ENCODE measurements at places on chromosomes 7 and 10. TPM values are rescaled to one million over a fixed set of nuclear protein-coding genes. Genes with fewer than 3 reads are reported as not detected.

- H3K27me3 ChIP-seq = no peaks in the 10 kb centered on the region
- no peaks in the 10 kb centered on the region for H3K4me1 ChIP-seq
- H3K4me3 ChIP-seq = no peak overlapping the region
- H3K27ac ChIP-seq = no peak overlapping the region
Observed at GRCh38 chr7:154770361-154770760, 232.6 kb downstream of the PAXIP1 start.

- H3K4me3 ChIP-seq = no peak overlapping the region
- H3K4me1 ChIP-seq = no peaks in the 10 kb centered on the region
- no peak overlapping the region for H3K27ac ChIP-seq
- H3K27me3 ChIP-seq = no peaks in the 10 kb centered on the region
- no peaks in the 10 kb centered on the region for H3K36me3 ChIP-seq
Observed at GRCh38 chr7:101531726-101532357, 97.3 kb downstream of the MYL10 start.

DNA sequence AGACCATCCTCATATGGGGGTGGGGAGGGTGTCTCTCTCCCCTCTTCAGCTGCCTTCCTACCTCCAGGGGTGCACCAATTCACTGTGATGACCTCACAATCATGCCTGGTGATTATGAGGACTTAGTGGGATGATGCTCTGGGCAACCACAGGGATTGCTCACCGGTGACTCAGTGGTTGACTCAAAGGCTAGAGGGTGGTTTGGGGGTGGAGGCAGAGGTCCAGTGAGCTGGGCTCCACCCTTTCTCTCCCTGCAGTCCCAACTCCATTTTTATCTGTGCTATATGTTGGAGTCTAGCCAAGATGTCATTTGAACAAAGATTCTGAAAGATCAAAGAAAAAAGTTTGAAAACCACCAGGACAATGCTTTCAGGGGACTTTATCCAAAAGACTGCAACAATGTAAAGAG, 286.9 kb downstream of the KCNMA1 start:
- H3K4me3 ChIP-seq = no peak overlapping the region
- no peaks in the 10 kb centered on the region for H3K27me3 ChIP-seq
- no peak overlapping the region for H3K27ac ChIP-seq
- peaks cover 2% of the 10 kb centered on the region for H3K4me1 ChIP-seq

DNA sequence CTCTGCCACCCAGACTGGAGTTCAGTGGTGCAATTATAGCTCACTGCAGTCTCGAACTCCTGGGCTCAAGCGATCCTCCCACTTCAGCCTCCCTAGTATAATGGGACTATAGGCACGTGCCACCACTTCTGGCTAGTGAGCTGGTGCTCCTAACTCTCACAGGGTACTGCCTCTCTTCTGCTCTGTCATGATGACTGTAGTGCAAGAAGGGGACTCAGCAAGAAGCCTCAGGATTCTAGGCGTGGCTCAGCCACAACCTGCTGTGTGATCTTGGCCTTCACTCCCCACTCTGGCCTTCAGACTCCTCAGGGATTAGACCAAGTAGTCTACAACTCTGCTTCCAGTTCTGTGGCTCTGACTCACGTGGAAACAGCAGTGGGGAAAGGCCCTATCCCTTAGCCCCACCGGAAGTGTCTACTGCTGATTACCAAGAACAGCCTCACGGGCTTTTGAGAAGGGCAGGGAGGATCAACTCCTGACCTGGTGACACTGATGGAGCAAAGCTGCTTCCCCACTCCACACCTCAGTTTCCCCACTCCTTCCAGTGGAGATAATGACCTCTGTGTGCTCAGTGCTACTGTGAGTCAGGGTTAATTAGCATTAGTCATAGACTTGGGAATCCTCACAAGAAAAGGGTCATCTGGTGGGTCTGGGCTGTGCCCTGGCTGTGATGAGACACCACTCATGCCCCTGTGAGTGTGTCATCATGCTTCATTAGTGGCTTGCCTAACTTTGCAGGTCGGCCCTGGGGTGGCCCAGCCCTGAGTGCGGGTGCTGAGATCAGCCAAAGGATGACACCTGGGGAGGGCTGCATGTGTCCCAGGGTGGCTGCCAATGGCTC, 41.1 kb downstream of the ZC3HC1 start:
- no peak for DNase-seq
- H3K4me1 ChIP-seq = peaks cover 7% of the 10 kb centered on the region
- no peak overlapping the region for H3K4me3 ChIP-seq
- H3K27ac ChIP-seq = peak overlapping the region; percentile 76

DNA sequence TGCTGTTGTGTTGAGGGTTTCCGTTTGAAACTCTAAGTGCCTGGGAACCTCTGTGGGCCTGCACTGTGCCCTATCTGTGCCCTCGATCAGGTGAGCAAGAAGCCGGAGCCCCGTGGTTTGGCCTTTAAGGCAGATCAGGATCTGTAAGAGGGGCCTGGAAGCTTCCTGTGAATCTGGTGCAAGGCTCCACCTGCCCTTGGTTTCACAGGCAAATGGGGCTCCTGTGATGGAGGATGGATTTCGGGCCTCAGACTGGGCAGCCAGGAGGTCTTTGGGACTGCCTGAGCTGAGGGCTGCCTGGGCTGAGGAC, 21.6 kb downstream of the SCART1 start:
- no peaks in the 10 kb centered on the region for H3K36me3 ChIP-seq
- H3K4me1 ChIP-seq = peaks cover 24% of the 10 kb centered on the region
- peaks cover 4% of the 10 kb centered on the region for H3K27me3 ChIP-seq
- peak; percentile 27 for DNase-seq

The GIMAP6 gene
- total RNA-seq = 29.4 TPM

The BUB3 gene
- total RNA-seq = 194 TPM

- H3K27me3 ChIP-seq = no peaks in the 10 kb centered on the region
- H3K36me3 ChIP-seq = peaks cover 20% of the 10 kb centered on the region
- H3K4me1 ChIP-seq = peaks cover 10% of the 10 kb centered on the region
- no peak for DNase-seq
- H3K4me3 ChIP-seq = no peak overlapping the region
Observed at GRCh38 chr7:44793919-44794318, 2.6 kb upstream of the PPIA start.

GRCh38 chr7:21548491-21548890, 5.7 kb downstream of the DNAH11 start:
- H3K36me3 ChIP-seq = peaks cover 5% of the 10 kb centered on the region
- peaks cover 4% of the 10 kb centered on the region for H3K4me1 ChIP-seq
- DNase-seq = no peak
- no peak overlapping the region for H3K27ac ChIP-seq
- peaks cover 28% of the 10 kb centered on the region for H3K27me3 ChIP-seq
- H3K4me3 ChIP-seq = no peak overlapping the region
